ENCODE measurements at places on chromosomes 5 and 9.

GRCh38 chr9:114958021-114958843 is 27.8 kb upstream of the TNFSF8 start:
- DNase-seq, result peak; percentile 35

DNA sequence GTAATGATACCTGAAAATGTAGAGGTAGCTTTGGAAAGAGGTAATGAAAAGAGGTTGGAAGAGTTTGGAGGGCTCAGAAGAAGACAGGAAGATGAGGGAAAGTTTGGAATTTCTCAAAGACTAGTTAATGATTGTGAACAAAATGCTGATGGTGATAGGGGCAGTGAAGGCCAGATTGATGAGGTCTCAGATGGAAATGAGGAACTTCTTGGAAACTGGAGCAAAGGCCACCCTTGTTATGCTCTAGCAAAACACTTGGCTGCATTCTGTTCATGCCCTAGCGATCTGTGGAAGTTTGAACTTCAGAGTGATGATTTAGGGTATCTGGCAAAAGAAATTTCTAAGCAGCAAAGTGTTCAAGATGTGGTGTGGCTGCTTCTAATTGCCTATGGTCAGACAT is 161.2 kb upstream of the SPEF2 start:
- no peak for DNase-seq

- DNase-seq, result no peak
Observed at GRCh38 chr5:141656396-141656795, 5.2 kb upstream of the FCHSD1 start.

DNA sequence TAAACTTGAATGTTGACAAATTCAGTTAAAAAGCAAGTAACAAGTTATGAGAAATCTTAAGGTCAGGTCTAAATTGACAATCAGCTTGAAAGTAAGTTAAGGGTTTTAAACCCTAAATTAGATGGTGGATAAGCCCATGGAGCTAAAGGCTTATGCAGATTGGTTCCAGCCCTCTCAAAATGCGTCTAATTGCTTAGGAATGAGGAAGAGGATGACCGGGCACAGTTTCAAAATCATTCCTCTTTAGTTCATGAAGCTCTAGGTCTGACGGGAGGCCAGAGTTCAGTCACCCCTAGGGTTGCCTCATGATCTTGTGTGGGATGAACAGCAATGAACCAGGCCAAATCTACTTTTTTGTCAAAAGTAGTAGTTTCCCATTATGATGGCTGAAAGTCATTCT is 75.4 kb downstream of the SLC38A9 start:
- DNase-seq, result no peak

DNA sequence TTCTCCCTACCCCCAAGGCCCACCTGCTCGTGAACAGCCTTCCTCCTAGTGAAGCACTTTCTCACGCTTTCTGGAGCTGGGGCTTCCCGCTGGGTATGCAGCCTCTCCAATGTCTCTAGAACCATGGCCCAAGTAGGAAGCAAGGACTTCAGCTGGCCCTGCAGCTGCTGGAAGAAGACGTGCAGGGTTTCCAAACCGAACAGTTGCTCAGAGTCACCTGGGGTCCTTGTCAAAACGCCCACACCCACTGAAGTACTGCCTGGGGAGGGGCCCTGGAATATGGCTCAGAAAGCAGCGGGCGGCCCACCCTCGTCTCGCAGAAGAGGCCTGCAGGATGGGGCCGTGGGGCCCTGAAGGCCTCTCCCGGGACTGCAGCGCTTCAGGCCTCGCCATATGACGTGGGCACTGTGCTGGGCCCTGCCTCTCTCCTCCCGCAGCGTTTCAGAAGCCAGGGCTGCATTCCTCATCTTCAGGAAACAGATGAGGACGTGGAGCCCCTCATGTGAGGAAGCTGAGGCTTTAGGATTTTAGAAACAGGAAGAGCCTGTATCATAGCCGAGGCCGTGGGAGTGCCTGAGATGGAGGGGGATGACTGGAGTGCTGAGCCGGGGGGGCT is 116.0 kb upstream of the LMX1B start:
- no peak for DNase-seq

GRCh38 chr5:1652873-1653697 is 129.3 kb upstream of the LPCAT1 start:
- no peak for DNase-seq

DNA sequence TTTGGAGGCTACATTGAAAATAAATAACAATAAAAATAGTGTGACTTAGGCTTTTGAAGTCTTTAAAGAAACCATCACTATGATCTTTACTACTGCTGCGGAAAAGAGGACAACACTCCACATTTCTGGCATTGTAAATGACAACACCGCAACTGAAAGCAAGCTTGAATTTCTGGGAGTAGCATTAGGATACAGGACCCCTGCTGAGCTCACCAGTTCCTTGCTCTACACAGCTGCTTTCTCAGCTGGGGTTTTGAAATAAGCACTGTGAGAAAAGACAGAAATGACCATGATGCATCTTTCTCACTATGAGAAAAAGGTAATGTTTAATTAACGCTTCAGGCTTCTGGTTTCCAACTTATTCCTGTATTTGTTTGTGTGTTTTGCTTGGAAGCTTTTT is 168.0 kb downstream of the TAF11L14 start:
- DNase-seq, result no peak

DNA sequence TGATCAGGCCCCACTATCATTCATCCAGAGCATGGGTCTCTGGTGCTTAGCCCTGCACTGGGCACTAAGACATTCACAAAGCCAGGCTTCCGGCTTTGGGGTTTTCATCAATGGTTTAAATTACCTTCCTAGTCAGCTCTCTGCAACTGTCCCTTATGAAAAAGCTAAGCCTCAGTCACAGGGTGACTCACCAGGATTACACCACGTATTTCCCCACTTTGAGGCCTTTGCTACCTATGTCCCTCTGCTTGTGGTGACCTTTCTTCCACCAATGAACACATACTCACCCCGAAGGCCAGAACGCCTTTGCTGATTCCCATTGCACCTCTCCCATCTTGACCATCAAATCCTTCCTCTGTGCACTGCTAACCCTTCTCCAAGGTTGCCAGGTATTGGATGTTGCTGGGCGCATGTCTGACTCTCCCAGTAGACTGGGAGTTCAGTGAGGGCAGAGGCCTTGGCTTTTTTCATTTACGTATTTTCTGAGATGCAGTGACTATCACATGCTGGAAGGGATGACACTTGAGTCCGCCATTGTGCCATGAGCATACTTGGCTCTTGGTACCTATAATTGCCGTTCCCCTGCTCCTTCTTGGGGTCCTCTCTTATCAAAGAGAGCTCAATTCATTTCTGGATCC is 58.7 kb upstream of the TNFSF8 start:
- no peak for DNase-seq

DNA sequence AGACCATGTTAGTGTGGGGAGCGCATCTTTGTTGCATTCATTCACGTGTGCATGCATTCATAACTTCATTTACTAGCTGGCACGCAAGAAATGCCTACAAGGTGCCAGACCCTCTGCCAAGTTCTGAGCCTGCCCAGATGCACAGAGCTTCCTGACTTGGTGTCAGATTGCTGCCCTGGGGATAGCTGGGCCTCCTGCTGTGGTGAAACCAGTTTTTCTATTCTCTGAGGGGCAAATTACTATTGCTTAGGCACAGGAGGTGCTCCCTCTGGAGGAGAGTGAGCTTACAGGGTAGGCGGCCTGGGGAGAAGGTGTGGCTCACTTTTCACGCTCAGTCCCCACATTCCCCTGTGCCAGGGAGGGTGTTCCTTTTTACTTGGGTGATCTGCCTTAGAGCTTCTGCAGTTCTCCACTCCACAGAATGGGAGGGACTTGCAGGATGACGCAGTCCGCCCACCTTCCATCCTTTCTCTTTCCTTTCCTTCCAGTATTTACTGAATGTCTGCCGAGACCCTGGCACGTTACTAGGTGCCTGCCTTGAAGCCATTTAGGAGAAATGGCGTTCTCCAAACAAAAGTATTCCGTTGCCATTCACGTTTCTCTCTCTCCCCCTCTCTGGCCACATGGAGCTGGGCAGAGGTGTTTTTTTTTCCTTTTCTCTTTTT is 27.9 kb upstream of the CTNNA1 start:
- no peak for DNase-seq

- no peak for DNase-seq
Observed at GRCh38 chr5:155125551-155126095, 112.1 kb downstream of the KIF4B start.

DNA sequence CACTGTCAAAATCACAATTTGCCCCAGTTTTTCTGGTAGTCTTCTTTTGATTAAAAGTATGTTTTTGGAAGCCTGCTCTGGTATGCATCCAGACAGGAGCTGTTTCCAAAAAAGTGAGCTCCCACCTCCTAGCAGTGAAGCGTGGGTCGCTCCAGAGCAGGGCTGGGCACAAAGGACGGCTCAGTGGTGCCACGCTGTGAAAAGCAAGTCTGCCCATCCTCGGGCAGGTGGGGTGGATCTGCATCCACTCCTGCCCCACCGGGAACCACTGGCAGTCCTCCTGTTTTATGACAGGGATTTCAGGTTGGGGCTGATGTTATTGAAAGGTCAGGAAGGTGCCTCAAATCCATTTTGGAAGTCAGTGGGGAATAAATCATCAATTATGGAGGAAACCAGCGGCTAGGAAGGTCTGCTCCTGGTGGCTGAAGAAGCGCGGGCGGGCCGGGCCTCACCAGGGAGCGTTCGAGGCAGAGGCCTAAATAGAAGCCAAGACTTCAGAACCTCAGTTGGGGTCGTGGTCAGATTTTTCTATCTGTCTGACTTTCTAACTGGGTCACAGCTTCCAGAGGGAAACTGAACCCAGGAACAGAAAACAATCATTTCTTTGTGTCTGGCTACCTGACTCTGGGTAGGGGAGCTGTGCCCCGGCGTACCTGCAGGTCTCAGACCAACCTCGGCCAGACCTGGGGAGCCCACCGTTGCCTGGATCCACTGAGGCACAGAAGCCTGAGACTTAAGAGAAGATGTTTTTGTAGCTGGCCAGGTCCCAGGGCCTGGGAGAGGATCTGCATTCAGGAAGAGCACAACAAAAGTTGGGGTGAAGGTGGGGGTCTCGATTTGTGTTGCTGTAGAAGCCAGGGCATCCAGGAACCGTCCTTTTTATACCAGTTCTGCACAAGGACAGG is 168.1 kb downstream of the PAX5 start:
- no peak for DNase-seq

DNA sequence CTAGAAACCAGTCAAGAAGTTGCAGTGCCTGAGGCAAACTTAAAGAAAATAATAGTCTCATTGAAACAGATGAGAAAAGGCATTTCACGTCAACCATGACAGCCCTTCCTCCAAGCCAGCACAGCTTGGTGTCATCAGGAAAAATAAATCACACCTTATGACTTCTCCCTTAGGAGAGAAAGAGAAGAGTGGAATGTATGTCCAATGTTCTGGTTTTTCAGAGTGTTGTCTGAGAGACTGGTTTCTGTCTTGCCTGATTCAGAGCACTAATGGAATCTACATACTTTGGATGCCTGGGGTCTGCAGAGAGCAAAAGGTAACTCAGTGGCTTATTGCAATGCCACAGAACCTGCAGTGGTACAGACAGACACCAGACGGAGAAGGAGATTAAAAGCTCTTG is 105.5 kb upstream of the PDE4D start:
- DNase-seq, result no peak

DNA sequence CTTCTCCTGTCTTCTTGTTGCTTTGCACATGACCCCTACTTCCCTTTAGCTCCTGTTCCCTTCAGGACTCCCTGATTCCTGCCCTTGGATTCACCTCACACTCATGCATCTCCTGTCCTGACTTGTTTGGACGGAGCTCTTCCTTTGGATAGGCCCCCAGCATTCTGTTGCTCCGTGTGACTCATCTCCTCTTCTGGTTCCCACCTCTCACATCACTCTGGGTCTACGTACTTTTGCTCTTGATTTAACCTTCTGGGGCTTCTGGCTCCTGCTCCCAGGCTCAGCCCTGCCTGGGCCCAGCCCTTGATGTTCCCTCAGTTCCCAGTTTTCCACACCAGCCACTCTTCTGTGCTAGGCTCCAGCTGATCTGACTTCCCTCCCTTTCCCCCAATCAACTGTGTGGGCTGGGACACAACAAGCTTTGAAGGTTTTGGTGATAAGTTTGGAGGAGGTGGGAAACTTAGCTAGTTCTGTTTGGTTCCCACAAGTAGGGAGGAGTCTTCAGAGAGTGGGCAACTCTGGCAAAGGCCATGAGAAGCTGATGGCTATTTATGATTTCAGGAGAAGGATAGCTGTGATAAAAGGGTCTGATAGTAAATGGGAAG is 331.5 kb downstream of the ARHGEF28 start:
- no peak for DNase-seq

DNA sequence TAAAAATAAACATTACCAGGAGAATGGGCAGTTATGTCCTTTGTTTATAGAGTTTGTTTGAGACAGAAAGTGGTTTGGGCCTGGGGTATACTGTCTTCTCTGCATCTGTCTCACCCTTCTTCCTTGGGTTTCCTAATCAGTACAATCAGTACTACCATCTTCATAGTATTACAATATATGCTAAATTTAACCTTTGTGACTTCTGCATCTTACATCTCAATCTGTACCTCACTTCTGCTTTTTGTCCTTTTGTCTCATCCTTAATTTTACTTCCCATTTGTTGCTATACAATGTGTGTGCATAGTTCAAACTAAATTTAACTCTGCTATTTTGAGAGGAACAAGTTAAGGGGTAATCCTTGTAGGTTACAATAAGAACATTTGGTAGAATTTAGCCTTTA is 19.6 kb downstream of the FBXO38 start:
- no peak for DNase-seq

DNA sequence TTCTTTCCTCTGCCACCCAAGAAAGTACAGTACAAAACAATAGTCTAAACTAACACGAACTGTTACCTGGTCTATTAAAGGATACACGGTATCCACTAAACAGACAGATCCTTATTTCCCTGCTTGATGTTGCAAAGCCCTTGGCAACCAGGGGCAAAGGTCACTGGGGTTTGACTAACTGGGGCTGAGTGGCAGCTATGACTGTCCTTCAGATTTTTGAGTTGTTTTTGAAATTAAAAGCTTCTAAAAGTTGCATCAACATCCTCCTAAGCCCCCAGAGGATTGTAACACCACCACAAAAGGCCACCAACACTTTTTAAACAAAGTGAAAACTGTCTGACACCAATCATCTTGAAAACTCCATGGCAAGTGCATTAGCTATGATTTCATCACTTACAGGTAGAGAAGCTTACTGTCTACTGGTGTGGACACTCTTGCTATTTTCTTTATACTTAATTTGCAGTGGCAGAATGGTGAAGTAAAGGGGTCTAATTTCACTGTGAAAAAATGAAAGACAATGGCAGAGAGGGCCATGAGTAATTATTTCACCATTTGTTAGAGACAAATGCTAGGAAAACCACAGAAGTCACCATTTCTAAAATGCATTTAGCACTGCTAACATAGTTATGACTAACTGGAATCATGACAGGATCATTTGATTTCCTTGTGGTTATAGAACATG is 292.4 kb downstream of the EFNA5 start:
- no peak for DNase-seq

Data from CD4-positive, alpha-beta T cell treated with Interleukin-10 for 1 hour (primary cell).